Mammary epithelial cell (primary cell): ENCODE measurements at places on chromosomes 3 and 15. TPM values are rescaled to one million over a fixed set of nuclear protein-coding genes. Genes with fewer than 3 reads are reported as not detected.
A peak's percentile ranks its signal among the peaks of the same experiment; 100 is the strongest.

DNA sequence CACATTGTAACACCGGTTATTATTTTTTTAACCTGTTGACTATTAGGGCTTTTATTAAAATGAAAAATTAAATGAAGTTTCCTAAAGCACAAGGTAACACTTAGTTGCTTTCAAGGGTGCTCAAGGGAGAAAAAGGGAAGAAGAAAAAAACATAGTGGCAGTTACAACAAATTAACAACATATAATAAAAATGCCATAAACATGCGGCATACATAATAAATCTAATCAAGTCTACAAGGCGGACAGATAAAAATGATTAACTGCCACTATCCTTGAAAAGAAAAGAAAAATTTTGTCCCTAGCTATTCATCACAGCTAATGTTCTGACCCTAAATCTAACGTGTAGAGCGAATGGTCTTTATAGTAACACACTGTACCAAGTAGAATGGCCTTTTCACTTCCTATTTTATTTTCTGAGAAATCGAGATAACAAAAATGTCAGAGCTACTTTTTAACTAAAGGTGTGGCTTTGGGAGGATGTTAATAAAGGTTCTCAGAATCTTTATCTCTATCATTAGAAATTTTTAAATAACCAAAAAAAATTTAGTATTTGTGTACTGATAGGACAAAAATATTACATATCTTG is 194.9 kb downstream of the FOXP1 start:
- no peak for DNase-seq

DNA sequence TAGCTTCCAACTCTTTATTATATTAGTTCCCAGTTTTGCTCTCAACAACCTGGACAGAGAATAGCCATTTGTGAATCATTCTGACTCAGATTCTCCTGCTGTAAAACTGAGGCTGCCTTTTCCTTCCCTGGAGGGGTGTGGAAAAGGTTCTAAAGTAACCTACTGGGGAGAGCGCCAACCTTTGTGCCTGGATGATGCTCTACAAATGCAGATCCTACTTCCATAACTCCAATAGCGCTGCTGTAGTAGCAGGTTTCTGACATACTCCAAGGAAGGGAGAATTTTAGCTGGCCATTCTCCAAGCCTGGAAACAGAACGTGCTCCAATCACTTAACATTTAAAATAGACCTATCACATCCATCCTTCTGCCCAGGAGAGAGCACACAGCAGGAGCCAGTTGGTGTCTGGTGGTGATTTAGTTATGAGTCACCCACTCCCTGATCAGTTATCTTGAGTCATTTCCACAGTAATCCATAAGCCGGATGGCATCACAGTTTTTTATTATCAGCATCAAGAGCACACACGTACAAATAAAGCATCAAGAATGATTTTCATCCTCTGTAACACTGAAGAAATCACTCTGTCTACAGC is 38.3 kb downstream of the MYH15 start:
- peak; percentile 93 for DNase-seq

- DNase-seq: no peak
Observed at GRCh38 chr3:149274220-149274619, 52.6 kb upstream of the CP start.

Gene MAGEL2
- total RNA-seq: not detected in 2 replicates

DNA sequence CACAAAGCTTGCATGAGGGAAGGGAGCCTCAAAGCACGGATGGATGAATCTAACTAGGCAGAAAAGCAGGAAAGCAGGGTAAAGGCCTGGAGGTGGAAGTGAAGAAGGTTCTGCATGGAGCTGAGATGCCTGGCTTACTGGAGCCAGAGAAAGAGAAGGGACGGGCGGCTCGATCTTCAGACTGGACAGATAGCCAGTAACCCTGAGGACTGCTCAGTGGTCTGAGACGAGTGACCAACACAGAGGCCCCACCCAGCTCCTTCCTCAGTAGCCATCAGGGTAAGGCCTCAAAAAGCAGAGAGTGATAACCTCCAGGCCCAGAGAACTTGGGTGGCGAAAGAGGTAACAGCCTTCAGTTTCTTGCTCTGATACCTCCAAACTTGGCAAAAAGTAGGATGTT is 6.4 kb downstream of the CLN6 start:
- no peak for DNase-seq

DNA sequence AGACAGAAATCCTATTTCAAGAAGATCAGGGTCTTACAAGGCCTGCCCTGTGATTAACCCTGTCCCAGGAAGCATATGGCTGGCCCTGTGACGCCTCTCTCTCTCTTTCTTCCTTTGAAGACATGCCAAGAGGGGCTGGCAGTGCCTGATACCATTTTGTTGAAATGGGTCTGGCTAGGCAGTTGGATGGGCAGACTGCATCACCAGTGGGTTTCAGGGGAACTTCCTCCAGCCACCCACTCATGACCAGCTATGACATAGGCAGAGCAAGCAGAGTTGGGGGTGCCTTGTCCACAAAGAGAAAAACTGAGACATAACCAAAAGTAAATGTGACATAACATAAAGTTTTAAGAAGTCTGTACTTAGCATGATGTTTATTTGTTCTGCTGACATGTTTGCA is 31.4 kb upstream of the MANF start:
- DNase-seq: no peak

Gene NOX5
- total RNA-seq: 0.05 TPM in 1 of 2 replicates, not detected in the other

Gene BOC
- total RNA-seq: 49.7 TPM

- no peak for DNase-seq
Observed at GRCh38 chr3:188589071-188589470, 435.1 kb downstream of the LPP start.

Gene CELSR3
- 1.7 TPM for total RNA-seq

GRCh38 chr3:61200270-61200669 is 51.0 kb downstream of the FHIT start:
- DNase-seq: no peak

Gene FAM131A
- total RNA-seq: 15.5 and 16.2 TPM in 2 replicates

Gene FBLN2
- total RNA-seq: 2.2 TPM

DNA sequence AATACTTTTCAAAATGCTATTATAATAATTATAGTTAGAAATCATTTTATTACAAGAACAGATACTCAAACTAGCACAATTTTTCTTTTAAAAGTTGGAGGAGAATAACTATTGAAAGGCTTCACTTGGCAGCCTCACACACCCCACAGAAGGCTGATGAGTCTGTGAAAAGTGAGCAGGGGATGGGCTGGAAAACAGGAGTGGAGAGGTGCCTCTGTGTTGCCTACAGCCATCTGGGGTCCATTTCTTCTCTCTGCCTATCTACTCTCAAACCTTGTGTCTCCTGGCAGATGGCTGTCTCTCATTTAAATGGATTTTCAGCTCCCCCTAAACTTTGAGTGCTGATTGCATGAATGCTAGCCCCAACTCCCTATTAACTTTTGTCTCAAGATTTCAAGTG is 230.8 kb downstream of the CLSTN2 start:
- DNase-seq: no peak

- peak; percentile 57 for DNase-seq
Observed at GRCh38 chr15:62453981-62454380, 288.9 kb upstream of the C2CD4B start.
